NCI-H187 treated with DMSO at 0.1 percent for 48 hours (cell line): ENCODE measurements at places on chromosomes 13 and 19.

DNA sequence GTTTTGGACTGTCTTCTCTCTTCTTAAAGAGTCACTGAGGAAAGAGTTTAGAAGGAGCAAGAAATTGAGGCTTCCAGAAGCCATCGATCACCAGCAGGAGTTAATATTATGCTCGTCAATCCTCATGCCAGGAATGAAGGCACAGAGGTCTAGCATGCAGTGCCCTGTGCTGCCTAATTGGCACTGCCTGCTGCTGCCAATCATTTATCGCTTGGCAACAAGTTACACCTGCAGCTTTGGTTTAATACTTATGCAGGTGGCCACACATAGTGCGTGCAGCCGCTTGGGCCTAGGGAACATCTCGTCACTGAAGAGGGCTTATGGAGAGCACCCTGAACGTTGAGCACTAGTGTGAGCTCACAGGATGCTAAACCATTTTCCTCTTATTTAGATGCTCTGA, 2.7 kb upstream of the SOX1 start:
- peak; percentile 76 for DNase-seq

- no peak for DNase-seq
Measured at GRCh38 chr19:47330466-47330869, 1.5 kb upstream of the C5AR2 start.

DNA sequence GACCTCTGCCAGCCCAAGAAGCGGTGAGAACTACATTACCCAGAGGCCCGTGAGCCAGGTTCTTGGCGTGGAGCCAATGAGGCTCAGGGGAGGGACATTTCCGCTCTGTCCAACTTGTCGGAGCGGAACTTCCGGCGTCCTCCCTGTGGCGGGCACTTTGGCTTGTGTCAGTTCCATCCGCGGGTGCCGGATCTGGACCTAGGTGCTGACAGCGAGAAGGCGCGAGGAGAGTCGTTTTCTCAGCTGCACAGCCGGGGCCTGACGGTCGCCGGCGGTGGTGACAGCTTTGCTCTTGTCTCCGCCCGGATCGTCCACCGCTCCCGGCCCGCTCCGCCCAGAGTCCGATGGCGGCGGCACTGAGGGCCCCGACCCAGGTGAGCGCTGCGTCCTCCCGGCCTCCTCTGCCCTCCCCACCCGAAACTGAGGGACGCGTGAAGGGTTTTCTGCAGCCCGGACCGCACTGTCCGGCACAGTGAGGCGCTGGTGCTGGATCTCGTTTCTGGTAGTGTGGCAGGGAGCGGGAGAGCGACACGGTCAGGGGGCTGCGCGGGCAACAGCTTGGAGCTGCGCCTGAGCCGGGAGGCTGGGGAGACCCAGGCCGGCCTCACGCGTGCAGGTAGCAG, at the start of gene ZNF530:
Gene ZNF530, plus strand, starts transcription at position 125 of the 623 bp plus-strand sequence. CDS start 4,461 bp downstream, outside the sequence.
- DNase-seq, result peak; percentile 22

DNA sequence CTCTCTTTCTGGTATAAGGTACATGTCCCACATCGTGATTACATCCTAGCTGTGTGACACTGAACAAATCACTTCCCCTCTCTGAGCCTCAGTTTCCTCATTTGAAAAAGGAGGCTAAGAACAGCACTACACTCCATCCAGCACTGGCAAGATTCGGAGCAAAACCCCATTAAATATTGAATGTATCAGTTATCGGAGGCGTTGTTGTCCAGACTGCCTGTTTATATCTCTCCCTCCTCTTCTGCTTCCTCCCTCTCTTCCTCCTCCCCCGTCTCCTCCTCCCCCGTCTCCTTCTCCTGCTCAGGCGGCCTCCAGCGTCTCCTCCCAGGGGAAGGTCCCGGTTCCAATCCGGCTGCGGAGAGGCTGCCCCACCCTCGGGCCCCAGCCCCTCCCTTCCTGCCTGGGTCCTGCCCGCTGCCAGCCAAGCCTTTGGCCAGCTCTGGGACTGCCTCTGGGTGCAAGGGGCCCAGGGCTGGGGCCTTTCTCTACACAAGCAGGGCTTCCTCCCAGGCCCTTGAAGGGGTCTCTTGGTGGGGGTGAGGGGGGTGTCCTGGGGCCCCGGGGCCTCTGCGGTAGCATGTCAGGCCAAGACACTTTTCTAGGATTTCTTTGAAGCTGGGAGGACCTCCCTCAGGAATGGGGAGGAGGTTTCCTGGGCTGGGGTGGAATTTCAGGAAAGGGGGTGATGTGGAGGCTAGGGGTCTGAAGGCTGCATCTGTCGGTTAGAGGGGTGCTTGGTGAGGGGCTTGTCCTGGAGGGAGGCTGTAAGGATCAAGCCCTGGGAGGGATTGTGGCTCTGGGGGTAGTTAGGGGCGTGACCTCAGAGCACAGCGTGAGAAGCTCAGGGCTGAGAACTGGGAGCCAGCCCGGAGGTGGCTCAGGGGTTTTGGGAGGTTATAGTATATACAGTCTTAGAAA, 1.9 kb downstream of the RRAS start:
- no peak for DNase-seq

DNA sequence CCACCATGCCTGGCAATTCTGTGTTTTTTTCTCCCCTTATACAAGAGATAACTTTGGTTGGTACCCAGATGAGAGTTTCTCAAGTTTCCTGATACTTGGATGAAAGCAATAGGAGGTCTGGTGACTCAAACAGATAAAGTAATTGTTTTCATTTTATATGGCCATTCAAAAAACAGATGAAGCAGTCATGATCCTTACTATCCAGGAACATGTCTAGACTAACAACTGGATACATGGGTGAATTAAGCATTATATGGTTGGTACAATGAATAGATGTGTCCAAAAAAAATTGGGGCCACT, 8.5 kb downstream of the ZNF430 start:
- DNase-seq, result no peak

GRCh38 chr13:91630946-91631345, 232.5 kb downstream of the GPC5 start:
- DNase-seq, result no peak

GRCh38 chr13:40087091-40088002, 431.9 kb downstream of the COG6 start:
- no peak for DNase-seq

GRCh38 chr19:1412995-1413800, 5.8 kb downstream of the DAZAP1 start:
- DNase-seq, result no peak

DNA sequence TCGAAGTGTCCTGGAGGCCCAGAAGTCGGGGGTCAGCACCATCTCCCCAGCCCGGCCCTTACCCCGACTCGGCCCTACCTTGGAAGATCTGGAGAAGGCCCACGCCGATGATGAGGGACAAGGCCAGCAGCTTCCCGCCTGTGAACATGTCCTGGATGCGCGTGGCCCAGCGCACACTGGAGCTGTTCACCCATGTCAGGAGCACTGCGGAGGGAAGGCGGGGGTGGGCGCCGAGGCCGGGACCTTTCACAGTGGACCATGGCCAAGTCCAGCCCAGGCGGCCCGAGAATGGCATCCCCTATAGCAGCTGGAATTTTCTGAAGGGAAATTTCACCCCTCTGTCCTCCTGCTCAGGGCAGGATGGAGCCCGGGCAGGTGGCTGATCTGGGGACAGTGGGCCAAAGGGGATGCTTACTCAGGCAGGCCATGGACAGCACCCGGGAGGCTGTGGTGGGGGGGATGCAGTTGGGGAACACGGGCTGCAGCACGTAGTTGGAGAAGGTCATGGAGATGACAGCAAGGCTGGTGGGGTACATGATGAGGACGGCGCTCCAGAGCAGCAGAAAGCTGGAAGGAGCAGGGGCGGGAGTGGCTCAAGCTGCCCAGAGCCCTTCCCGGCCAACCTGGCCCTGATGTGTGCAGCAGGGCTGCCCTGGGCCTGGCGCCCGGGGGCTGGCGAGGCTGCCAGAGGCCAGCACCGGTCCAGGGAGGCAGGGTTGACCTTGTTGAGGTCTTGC, 13.0 kb downstream of the SLC7A10 start:
- no peak for DNase-seq

DNA sequence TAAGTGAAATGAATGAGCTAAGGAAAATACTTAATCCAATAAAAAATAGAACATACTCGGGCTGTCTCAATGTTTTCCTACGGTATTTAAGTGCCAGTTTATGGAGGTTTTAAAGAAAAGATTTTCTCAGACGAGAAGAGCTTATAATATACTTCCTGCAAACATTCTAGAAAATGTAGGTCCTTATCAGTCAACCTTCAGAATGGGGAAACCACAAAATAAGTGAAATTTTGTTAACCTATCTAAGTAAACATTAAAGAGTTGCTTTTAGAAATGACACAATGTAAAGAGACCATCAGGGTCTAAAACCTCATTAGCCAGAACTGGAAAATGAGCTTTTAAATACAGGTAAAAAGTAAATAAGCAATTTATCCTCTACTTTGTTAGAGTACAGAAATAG, 12.1 kb downstream of the MIR17HG start:
- DNase-seq, result no peak
